ENCODE measurements at places on chromosomes 5 and 9. TPM values are rescaled to one million over a fixed set of nuclear protein-coding genes. Genes with fewer than 3 reads are reported as not detected.

Gene IFNA21
- total RNA-seq = not detected

Gene WDR31
- total RNA-seq = 2.3 TPM

Gene ZCCHC9
- total RNA-seq = 49.0 TPM

Gene KIAA0825
- total RNA-seq = 1.8 TPM

Gene CBY3
- not detected for total RNA-seq

Gene CENPK
- 42.2 TPM for total RNA-seq

Gene MPDZ
- total RNA-seq = 57.2 TPM

Gene NR4A3
- 0.17 TPM for total RNA-seq

Gene LRRC14B
- total RNA-seq = not detected

Gene ITGA1
- 8.6 TPM for total RNA-seq

Gene TMEM171
- total RNA-seq = 1.5 TPM

Gene ZFP62
- total RNA-seq = 18.2 TPM

Gene MAP3K1
- 10.2 TPM for total RNA-seq

Gene C5orf58
- not detected for total RNA-seq

Gene FCN2
- not detected for total RNA-seq

Gene CDC23
- total RNA-seq = 44.6 TPM

Gene THBS4
- 3.2 TPM for total RNA-seq

Gene NRARP
- total RNA-seq = 3.5 TPM

Gene IL3
- not detected for total RNA-seq

Gene TRAPPC13
- total RNA-seq = 51.8 TPM

Gene FOXD4
- total RNA-seq = not detected

Gene MINAR2
- total RNA-seq = not detected

Gene UBTD2
- total RNA-seq = 31.6 TPM

Gene TMEM174
- total RNA-seq = not detected

Gene FGD3
- 0.06 TPM for total RNA-seq

Gene MUSK
- total RNA-seq = not detected

Gene PCDHB10
- 0.71 TPM for total RNA-seq

Gene GABRA1
- total RNA-seq = 9.7 TPM

Gene ST8SIA4
- total RNA-seq = 2.1 TPM

Gene SLC46A2
- total RNA-seq = not detected

Gene SOX30
- 0.11 TPM for total RNA-seq

Gene PCDHGA2
- total RNA-seq = 0.15 TPM

Gene HSD17B3
- not detected for total RNA-seq

Gene TMEFF1
- 0.83 TPM for total RNA-seq

Gene PCDHGC3
- total RNA-seq = 41.5 TPM

Gene CCNB1
- total RNA-seq = 1,008 TPM

Gene CARTPT
- total RNA-seq = not detected

Gene CD14
- total RNA-seq = not detected

Gene ADAMTSL1
- total RNA-seq = 16.6 TPM

Gene PCDHGA1
- 0.34 TPM for total RNA-seq

Gene IFNK
- total RNA-seq = not detected

Gene SARDH
- 1.2 TPM for total RNA-seq

Gene SPAAR
- 0.06 TPM for total RNA-seq

Gene PCDHB14
- total RNA-seq = 1.5 TPM

Gene BHMT2
- 8.0 TPM for total RNA-seq

Gene LRRC19
- total RNA-seq = not detected

Gene BDP1
- 20.5 TPM for total RNA-seq

Gene CDC14B
- 8.0 TPM for total RNA-seq

Gene SMIM23
- not detected for total RNA-seq

Gene OR1J2
- not detected for total RNA-seq

Data from Daoy (cell line).